Cardiac septum (tissue), 1 donor: ENCODE measurements at places on chromosomes 7 and 10.

DNA sequence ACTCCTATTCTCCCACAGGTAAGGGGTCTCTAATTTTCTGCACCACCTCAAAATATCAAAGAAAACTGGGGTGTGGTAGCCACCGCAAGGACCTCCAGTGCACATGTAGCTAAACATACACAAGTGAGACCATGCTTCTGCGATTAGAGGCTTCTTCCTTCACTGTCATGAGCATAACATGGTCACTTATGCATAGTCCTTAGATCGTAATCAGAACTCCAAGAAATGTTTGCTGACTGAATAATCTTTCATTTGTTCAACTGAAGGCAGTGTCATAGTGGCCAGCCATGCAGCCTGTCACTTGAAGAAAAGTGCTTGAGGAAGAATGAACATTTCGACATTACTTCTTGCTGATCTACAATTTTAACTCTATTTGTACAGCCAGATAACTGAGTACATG lies 14.6 kb downstream of the TWIST1 start:
- no peak for DNase-seq

DNA sequence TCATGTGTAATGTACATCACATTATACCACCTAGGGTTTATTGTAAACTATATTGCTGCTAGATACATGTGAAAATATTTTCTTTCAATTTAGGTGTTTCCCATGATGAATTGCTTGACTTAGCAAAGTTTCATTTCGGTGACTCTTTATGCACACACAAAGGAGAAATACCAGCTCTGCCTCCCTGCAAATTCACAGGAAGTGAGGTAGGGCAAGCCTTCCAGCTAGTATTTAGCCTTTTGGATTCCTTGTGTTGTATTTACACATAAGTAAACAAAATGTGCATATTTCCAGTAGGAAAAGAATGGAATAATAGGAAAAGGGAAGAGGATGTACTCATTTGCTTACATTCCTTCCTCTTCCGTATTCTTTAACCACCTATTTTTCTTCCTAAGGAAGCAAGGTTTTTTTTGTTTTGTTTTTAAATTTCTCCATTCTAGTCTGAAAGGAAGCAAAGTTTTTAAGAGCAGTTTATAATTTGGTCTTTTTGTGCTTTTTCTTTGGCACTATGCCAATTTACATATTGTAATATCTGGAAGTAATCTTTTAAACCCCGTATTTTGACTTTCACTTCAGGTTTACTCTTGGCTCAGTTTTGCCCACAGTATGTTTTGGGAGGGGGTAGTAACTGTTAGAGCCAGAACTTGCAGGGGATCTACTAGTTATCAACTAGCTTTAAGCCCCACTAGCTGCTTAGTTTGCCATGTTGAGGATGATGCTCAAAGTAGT lies 10.4 kb downstream of the PMPCB start:
- DNase-seq = no peak

DNA sequence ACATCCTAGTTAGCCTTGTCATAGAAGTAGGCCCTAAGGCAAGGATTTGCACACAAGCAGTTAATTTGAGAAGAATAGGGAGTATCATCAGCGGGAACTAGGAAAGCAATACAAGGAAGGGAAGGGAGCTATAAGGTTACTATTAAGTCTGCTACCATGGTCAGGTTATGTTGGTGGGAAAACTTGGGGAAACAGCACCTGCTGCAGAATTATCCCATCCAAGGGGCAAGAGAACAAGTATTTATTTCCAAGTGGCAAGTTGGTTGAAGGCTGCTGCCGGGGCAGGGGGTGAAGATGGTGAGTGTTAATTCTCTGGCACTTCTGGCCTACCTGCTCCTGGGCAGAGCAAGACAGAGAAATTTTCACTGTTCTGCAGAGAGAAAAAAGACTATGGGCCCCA lies 55.0 kb downstream of the CAV1 start:
- DNase-seq = no peak

DNA sequence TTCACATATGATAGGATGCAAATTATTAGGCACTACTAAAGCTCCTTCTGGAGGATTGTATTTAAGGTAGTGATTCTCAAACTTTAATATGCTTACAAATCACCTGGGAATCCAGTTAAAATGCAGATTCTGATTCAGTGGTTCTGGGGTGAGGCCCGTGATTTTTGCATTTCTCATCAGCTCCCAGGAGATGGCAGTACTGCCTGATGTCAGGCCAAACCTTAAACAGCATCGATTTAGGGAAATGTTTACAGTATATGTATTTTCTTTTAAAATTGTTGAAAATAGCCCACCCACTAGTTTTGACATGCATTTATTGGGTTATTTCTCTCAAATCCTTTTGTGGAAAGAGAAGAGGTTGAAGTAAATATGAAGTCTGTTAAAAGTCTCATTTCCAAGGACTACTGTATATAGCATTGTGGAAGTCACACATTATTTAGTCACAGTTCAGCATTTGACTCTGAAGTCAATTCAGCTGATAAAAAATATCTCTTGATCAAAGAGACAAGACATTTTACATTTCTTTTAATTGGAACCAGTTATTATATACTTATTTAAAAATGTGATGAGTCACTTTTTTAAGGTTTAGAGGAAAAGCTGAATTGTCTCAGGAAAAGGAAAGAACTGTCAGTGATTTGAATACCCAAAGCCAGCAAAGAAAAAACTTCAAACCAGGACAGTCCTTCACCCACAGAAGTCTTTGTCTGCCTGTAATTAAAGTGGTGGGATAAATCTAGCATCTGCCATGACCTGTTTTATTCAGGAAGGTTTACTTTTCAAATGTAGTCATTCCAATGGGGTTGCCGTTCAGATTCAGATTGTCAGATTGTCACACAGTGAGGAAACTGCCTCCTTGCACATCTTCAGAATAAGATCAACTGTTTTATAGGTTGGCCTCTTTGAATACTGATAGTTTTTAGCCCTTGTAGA lies 21.1 kb upstream of the HBP1 start:
- no peak for DNase-seq

DNA sequence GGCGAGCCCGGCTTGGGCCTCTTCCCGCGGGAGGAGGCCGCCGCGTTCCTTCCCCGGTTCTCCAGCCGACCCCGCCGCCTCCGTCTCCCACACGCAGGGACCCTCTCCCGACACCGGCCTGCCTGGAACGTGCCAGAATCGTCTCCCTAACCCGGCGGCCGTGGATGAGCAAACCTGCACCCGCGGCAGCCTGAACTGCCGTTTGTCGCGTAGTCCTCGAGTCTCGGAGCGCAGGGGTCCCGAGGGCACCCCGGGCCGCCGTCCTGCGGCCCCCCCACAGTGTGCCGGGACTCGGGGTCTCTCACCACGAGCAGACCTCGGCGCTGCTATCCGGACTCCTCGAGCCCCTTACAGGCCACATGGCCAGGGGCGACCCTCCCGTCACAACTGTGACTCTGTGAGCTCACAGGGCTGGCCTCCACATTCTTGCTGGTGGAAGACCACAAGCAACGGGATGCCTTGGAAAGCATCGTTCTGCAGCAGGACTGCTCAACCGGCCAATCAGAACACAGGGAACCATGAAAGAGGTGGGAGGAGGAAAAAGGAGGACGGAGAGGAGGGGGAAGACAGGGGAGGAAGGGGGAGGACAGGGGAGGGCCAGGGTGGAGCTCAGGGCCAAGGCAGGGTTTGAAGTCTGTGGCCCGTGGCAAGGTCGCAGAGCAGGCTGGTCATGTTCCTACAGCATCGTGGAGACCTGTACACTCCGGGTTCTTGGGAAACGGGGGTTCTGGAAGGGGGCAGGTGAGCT lies 276.9 kb downstream of the DNAJB6 start:
- DNase-seq = peak; percentile 60

- no peak for DNase-seq
Measured at GRCh38 chr7:3981281-3981680, 680.2 kb downstream of the SDK1 start.

DNA sequence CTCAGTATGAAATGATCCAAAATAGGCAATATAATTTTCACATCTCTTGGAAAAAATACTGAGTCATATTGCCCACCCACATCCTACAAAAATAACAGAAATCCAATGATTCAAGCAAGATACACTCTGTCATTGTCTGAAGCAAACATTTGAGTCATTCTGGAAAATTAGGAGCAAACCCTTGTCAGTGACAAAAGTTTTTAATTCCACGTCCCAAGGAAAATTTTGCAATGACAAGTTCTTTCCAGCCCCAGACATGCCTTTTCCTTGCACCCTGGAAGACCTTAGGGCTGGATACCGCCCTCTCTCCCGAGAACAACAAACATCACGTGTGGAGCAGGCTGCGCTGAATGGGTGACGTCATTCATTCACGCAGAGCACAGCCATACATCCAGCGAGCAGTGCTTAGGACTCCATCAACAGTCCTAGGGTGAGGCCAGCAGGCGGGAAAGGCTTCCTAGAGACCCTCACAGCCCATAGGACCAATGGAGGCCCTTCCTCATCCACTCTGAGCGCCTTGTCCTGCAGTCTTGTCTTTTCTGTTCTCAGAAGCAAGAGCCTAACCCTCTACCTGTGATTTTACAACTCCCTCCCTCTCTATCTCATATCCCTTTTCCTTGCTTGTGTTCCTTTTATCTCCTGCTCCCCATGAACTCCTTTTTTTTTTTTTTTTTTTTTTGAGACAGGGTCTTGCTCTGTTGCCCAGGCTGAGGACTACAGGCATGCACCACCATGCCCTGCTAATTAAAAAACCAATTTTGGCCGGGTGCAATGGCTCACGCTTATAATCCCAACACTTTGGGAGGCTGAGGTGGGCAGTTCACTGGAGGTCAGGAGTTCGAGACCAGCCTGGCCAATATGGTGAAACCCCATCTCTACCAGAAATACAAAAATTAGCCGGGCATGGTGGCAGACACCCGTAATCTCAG lies 23.5 kb upstream of the KDM7A start:
- DNase-seq = no peak

GRCh38 chr10:126218778-126219649 lies 169.3 kb downstream of the ADAM12 start:
- no peak for DNase-seq

- no peak for DNase-seq
Measured at GRCh38 chr10:119221666-119222065, 14.3 kb downstream of the GRK5 start.

DNA sequence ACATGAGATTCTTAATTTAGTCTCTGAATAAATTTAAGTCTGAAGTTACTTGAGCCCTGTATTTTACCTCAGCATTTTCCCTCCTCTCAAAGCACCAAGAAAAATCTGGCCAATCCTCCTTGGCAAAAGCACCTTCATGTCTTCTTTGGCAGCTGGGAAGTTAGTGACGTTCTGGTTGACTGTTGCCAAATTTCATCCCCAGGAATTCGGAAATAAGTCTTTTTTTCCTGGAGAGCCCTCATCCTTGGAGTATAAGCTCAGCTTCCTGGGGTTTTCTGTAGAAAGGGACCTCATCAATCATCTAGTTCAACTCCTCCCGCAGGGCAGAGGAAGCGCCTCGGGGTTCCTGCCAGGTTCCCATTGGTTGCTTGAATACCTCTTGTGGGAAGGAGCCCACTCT lies 377.6 kb downstream of the PHTF2 start:
- DNase-seq = no peak

GRCh38 chr7:72297636-72298035 lies 114.5 kb downstream of the CALN1 start:
- DNase-seq = no peak

- DNase-seq = no peak
Measured at GRCh38 chr7:93817526-93817925, 73.0 kb downstream of the TFPI2 start.

- no peak for DNase-seq
Measured at GRCh38 chr10:72690071-72690755, 1.7 kb upstream of the MCU start.

GRCh38 chr7:33645104-33645503 lies 260.2 kb upstream of the BMPER start:
- no peak for DNase-seq

- DNase-seq = no peak
Measured at GRCh38 chr10:110502072-110502845, 4.6 kb downstream of the DUSP5 start.

- DNase-seq = no peak
Measured at GRCh38 chr7:24574386-24574785, 1.1 kb downstream of the PALS2 start.

DNA sequence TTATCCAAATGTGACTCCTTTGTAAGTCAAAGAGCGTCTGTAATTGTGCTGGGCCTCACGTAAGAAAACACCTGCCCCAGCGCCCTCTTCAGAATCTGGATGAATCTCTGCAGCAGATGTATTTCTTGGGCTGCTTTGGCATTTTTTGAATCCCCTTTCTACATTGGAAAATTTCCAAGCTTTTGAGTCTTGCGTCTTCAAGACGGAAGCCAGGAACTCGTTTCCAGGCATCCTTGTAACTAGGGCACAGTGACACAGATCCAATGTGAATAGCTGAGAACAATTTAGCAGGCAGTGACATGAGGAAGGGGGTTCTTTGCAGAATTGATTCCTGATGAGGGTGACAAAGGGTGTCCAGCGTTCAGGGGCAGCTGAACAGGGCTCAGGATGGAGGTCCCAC lies 862.3 kb downstream of the TYW1 start:
- DNase-seq = no peak

DNA sequence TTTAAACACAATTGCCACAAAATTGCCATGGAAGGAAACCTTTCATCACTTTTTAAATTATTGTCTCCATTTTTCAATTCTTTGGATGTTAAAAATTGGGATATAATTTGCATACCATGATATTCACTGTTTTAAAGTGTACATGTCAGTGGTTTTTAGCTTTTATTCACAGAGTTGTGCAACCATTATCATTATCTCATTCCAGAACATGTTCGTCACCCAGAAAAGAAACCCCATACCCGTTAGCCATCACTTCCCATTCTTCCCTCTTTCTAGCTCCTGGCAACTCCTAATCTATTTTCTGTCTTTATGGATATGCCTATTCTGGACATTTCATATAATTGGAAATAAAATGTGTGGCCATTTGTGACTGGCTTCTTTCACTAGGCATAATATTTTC lies 260.3 kb upstream of the FERD3L start:
- no peak for DNase-seq

- no peak for DNase-seq
Measured at GRCh38 chr7:80644054-80644453, 5.6 kb downstream of the CD36 start.

DNA sequence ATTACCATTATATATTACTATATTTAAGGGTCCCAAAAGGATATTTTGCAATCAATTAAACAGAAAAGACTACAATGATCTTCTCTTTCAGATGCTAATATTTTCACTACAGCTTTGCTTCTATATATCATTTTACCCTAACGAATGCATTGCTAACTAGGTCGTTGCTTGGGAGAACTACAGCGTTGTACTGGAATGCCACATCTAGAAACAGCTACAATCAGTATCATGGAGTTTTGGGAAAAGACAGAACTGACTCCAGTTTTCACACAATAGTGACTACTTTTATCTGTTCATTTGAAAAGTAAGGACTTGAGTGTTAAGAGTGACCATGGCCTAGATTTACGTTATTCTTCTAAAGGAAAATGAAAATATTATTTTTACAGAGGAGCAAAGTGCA lies 38.5 kb downstream of the LRRN3 start:
- DNase-seq = no peak

GRCh38 chr10:62185919-62186692 lies 82.5 kb downstream of the RTKN2 start:
- no peak for DNase-seq
